ENCODE measurements at places on chromosomes 16 and 17.

DNA sequence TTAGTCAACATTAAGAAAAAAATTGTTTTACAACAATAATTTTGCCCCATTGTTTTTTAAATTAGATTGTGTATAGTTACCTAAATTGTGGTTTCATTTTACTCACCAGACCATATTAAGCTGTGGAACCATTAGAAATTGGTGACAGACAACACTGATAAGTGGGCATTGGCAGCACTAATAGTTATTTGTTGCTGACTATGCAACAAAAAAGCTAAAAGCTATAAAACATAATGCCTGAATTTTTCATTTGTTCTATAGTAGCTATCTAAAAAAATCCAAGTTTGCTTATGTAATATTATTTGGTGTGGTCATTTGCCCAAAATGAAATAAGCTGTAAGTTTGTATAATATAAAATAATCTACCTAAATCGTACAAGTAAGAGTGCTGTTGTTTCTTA is 13.7 kb upstream of the VWA3A start:
- no peak for DNase-seq

DNA sequence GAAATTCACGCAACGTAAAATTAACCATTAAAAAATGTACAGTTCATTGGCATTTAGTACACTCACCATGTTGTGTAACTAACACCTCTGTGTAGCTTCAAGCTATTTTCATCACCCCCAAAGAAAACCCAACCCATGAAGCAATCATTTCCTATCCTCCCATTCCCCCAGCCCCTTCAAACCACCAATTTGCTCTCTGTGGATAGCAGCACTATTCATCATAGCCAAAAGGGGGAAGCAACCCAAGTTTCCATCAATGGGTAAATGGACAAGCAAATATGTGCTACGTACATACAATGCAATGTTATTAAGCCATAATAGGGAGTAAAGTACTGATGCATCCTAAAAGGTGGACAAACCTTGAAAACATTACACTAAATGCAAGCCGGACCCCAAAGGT is 10.9 kb upstream of the KRT222 start:
- DNase-seq, result no peak

DNA sequence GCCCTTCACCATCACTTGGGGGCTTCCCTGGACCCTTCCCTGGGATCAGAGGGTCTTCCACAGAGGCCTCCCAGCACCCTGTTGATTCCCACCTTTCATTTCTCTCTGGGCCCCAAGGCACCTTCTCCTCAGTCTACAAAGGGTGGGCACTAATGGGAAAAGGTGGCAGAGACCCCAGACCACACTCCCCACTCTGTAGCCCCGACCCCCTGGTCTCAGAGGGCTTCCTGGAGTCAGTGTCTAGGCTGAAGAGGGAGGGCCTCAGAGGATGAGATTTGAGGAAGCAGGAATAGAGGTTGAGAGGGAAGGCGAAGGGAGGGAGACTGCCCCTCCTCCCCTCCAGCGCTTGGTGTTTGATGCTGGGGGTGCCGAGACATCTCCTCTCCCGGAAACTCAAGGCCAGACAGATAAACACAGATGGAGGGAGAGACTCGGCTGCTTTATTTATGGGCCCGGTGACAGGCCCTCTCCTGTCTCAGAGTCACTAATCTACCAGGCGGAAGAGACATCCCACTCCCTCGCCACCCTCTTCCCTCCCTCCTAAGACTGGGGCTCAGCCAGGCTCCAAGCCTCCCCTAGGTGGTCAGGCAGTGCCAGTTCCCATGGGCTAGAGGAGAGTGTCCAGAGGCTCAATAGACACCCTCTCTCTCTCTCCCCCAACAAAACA is 18.5 kb upstream of the SP2 start:
- no peak for DNase-seq

DNA sequence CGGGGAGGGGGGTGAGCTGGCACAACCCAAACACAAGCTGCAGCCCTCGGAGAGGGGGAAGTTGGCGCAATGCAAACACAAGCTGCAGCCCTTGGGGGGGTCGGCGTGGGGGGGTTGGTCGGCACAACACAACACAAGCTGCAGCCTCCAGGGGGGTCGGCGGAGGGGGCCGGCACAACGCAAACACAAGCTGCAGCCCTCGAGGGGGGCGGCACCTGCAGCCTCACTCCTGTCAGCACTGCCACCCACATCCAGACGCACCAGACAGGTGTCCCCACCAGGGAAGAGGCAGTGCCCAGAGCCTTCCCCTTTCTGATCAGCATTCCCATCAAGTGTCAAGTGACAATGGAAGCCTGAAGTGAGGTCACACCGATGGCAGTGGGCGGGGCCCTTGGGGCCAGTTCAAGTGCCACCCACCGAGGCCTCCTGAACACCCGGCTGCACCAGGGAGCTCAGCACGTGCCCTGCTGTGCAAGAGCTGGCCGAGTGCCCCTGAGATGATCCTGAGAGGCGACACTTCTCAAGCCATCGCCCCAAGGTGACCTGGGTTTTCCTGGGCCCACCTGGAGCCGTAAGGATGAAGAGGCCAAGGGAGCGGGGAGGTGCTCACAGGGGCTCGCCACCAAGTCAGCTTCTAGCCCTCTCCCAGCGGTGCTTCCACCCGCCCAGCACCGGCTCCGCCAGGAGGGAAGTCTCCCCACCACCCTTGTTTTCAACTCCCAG is 59.3 kb downstream of the KLHDC4 start:
- no peak for DNase-seq

DNA sequence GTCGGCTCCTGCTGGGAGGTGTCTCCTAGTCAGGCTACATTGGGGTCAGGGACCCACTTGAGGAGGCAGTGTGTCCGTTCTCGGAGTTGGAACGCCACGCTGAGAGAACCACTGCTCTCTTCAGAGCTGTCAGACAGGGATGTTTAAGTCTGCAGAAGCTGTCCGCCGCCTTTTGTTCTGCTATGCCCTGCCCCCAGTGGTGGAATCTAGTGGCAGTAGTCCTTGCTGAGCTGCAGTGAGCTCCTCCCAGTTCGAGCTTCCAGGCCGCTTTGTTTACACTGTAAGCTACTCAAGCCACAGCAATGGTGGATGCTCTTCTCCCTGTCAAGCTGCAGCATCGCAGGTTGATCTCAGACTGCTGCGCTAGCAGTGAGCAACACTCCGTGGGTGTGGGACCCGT is 36.0 kb downstream of the ITFG1 start:
- DNase-seq, result no peak

DNA sequence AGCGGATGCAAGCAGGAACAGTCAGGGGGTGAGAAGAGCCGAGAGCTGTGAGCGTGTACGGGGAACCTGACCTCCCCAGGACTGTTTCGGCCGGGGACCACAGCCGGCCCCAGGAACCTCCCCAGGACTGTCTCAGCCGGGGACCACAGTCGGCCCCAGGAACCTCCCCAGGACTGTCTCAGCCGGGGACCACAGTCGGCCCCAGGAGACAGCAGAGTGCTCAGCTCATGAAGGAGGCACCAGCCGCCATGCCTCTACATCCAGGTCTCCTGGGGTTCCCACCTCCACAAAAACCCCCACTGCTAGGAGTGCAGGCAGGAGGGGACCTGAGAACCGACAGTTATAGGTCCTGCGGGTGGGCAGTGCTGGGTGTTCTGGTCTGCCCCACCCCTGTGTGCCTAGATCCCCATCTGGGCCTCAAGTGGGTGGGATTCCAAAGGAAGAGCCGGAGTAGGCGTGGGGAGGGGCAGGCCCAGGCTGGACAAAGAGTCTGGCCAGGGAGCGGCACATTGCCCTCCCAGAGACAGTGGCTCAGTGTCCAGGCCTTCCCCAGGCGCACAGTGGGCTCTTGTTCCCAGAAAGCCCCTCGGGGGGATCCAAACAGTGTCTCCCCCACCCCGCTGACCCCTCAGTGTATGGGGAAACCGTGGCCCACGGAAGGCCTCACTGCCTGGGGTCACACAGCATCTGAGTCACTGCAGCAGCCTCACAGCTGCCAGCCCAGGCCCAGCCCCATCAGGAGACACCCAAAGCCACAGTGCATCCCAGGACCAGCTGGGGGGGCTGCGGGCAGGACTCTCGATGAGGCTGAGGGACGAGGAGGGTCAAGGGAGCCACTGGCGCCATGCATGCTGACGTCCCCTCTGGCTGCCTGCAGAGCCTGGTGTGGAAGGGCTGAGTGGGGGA is 4.3 kb downstream of the RHBDF1 start:
- DNase-seq, result no peak

GRCh38 chr16:1108299-1109252 is 12.5 kb upstream of the C1QTNF8 start:
- peak; percentile 65 for DNase-seq

DNA sequence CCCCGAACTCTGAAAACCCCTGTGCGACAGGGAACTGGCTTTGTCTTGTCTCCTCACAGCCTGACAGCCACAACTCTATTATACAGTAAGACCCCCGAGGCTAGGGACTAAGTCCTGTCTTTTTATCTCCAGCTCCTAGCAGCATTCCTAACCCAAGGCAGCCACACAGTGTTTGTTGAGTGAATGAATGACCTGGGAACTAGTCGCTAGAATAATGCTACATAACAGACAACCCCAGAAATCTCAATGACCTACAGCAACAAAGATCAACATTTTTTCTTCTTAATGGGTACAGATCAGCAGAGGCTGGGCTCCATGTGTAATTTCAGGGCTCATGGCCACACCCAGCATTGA is 71.4 kb upstream of the TNRC6C start:
- no peak for DNase-seq

- DNase-seq, result no peak
These were observed 10.0 kb upstream of the ZFP3 start for GRCh38 chr17:5068236-5068635.

DNA sequence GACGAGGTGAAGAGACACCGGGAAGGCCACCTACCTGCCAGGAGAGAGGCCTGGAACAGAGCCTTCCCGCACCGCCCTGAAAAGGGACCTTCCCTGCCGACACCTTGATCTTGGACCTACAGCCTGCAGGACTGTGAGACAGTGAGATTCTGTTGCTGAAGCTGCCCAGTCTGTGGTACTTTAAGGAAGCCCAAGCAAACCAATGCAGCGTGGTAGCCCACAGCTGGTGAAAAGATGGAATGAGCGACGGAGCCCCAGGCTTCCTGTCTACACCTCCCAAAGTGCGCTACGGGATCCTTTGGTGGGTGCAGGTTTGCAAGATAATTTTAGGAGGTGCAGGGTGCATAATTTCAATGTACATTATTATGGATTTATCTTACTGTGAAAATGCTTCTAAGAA is 33.9 kb downstream of the TNFRSF13B start:
- DNase-seq, result no peak

DNA sequence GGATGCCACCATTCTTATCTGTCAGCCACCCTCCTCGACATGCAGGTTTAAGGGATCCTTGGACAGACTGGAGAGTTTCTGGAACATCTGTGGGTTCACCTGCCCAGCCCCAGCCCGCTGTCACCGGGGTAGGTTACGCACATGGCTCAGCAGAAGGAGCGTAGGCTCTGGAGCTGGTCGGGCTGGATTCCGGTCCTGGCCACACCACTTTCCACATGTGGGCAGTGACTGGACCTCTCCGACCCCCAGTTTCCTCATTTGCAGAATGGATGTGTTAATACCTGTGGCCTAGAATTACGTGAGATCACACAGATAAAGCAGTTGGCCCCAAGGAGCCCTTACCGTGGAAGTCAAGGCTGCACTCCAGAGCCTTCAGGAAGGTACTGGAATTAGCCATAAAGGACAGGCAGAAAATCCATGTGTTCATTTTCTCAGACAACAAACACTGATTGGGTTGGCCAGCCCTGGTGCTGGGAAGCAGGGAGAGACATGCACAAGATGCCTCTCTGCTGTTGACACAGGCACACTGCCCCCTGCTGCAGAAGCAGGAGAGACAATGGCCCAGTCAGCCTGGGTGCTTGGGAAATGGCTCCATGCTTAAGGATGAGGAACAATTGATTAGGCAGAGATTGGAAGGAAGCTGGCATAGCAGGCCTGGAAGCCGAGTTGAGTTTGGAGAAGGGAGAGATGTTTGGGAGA is 58.8 kb downstream of the SF3B3 start:
- no peak for DNase-seq

DNA sequence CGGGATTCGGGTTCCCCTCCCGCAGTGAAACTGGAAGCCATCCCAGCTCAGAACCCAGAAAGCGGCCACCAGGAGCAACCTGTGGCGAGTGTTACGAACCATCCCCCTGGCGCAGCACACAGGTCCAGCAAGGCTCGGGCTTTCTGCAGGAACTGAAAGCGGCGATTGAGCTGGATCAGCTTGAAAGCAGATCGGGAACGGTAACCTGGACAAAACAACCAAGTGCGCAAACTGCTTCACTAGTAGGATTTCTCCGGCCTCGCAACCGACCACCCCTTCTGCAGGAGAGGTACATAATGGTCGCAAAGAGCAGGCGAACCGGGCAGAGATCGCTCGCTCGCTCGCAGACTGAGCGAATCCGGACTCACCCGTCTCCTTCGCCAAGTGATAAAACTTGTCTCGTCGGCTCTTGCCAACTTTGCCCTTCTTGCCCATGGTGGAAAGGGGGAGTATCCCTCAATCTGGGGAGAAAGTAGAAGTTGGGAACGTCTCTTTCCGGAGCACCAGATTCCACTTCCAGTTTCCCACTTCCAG is 696 bp upstream of the PSMC5 start:
- DNase-seq, result no peak

DNA sequence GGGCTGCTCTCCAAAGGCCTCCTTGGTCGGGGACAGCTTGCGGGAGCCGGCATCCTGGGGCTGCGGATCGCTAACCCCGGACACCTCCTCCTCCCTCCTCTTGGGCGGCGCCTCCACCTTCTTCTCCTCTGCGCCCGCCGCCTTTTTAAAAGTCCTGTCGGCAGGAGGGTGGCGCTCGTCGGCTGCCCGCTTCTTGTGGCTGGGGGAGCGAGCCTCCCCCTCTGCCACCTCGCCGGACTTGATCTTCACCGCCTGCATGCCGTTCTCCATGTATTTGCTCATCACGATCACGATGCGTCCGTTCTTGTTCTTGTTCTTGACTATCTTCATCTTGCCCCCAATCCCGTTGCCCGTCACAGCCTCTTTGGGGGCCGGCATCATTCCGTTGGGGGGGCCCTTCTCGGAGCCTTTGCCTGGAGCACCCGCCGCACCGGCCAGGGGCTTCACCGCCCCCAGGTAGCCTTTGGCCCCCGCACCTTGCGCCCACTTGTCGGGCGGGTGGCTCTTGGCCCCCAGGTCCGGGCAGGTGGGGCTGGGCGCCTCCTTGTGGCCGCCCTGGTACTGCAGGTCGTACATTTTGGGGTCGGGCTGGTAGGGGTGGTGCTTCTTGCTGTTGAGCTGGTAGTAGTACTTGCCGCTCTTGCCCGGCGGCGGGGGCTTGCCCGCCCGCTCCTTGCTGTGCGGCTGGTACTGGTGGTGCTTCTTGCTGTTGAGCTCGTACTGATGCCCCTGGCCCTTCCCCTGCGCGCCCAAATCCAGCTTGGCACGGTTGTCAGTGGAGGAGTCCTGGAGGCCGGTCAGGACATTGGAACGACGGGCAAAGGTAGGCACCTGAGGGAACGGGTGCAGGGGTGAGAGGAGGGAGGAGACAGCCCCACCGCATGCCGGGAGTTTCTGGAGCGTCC is 4.4 kb downstream of the CBX4 start:
- DNase-seq, result no peak

DNA sequence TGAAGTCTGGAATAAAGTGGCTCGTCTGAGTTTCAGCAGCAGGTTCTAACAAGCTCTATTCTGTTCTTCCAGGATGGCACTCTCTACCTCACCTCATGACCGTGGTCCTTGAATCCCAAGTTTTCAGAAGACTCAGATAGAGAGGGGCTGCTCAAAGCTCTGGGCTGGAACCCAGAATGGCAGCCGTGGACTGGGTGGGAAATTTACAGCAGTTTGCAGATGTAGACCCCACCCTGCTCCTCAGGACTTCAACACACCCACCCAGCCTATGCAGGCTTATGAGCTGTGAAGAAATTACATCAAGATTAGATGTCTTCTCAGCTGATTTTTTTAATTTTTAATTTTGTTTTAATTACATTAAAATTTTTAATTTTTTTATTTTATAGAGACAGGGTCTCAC is 59.4 kb downstream of the METRNL start:
- no peak for DNase-seq
